ENCODE measurements at places on chromosomes 7 and 10.

DNA sequence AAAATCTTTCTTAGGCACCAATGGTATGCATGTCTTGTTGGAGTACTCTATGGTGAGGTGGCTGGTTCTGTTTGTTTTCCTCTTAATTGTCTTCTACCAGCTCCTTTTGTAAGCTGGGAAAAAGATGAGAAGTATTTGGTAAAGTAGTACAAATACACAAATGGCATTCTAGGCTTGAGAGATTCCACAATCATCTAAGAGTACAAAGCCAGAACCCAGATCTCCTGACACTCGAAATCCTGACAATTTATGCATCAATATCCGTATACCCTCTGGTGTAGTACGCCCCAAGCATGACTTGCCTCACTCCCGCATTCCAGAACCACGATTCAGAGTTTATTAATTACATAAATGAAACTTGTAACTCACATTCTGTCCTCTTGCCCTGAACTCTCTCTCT lies 43.5 kb downstream of the CDCA7L start:
- DNase-seq, result no peak

DNA sequence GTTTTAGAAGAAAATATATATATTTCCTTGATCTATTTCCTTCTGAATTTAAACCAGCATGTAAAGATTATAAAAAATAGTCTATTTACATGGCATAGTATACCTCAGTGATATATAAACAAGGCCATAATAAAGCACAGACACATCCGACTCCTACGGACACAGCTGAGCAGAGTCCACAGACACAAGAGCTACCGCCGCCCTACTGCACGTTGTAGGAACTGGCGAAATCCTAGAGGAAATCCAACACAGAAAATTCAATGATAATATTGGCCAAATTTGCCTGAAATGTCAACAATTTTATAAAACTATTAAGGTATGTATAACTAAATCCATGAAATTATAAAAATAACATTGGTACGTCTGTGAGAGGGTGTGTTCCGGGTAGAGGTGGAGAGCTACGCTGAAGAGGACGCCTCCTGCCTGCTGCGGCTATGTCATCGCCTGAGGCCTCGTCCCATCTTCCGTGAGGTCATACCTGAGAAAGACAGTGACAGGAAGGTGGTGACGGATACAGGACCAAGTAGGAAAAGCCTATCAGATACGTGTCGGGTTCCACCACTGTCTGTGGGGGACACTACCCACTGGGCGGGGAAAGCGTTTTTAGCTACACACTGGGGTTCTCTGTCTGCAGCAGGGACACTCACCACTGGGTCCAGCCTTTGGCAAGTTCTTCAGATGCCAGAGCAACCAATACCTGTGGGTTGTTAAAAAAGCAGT lies 29.3 kb upstream of the NCAPG2 start:
- no peak for DNase-seq

DNA sequence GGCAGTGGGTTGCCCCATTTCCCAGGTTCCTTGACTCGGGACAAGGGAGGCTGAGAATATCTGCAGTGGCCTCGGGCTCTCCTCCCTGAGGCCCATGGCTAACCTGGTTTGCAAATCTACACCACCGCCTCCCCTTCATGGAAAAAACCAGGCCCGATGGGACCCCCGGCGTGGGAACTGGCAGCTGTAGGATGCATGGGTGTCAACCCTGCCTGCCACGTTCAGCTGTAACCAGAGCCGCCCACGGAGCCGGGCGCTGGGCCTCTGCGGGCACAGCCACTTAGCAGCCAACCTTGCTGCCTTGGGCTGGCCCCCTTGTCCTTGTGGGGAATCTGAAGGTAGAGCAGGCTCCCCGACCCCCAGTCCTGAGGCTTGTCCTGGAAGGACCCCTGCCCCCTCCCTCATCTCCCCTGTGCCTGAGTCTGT lies 1.6 kb downstream of the PWWP2B start:
- no peak for DNase-seq

GRCh38 chr10:88168171-88169036 lies 305.0 kb downstream of the PTEN start:
- DNase-seq, result no peak

DNA sequence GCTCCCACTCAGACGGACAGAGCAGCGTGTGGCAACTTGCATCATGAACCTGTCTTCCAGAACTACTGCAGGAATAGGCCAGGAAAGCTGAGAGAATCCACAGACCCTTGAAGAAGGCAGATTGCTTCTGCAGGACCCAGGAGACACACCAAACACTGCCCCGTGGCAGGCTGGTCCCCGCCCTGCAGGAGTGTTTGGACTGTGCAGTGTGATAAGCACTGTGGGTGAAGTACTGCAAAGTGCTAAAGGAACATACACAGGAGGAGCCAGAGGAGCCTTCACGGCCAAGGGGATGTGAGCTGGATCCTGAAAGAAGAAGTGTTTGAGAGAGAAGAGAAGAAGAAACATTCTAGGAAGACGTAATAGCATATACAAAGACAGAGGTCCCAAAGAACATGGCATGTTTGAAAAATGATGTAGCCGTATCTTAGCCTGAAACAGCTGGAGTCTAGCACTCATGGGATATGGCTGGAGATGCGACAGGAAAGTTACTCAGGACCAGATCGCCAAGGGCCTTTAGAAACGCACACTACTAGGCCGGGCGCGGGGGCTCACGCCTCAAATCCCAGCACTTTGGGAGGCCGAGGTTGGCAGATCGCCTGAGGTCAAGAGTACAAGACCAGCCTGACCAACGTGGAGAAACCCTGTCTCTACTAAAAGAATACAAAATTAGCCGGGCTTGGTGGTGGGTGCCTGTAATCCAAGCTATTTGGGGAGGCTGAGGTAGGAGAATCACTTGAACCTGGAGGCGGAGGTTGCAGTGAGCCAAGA lies 96.9 kb upstream of the RHEB start:
- no peak for DNase-seq

DNA sequence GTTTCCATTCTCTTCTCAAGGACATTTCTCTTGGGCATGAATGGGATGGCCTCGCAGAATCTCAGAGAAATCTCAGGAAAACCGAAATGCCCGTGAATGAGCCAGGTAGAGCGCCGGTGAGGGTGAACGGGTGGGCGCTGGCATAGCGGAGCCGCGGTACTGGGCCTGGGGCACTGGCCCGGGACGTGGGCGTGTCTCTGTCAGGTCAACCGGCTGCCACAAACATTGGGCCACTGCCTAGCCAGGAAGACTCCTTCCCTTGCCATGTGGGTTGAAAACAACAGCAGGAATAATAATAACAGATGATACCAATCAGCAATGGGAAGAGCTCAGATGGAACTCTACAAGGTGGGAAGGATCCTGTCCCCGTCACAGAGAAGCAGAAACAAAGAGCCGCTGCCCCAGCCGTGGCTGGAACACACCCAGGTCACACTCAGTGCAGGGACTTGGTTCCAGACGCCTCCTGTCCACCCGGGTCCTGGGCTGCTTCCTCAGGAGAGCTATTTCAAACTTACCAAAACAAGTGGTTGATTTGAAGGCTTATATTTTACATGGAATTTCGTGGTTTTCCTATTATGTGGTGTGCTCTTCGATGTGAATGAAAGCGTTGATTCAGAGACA lies 51.1 kb upstream of the EBF3 start:
- DNase-seq, result no peak

DNA sequence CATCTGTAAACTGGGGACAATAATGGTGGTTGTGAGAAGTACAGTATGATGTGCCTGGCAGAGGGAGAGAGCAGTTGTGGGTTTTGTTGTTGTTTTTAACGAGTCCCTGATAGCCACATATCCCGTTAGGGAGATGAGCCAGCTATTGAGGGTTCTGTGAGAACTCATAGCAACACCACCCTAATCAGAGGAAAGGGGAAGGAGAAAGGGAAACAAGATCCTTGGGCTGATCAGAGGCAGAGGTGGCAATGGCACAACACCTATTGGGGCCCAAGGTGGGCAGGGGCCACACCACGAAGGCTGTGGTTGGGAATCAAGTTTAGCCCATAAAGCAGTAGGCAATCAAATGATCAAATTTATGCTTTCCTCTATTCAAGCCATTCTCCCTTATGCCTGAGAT lies 1.7 kb upstream of the MRPS24 start:
- no peak for DNase-seq

DNA sequence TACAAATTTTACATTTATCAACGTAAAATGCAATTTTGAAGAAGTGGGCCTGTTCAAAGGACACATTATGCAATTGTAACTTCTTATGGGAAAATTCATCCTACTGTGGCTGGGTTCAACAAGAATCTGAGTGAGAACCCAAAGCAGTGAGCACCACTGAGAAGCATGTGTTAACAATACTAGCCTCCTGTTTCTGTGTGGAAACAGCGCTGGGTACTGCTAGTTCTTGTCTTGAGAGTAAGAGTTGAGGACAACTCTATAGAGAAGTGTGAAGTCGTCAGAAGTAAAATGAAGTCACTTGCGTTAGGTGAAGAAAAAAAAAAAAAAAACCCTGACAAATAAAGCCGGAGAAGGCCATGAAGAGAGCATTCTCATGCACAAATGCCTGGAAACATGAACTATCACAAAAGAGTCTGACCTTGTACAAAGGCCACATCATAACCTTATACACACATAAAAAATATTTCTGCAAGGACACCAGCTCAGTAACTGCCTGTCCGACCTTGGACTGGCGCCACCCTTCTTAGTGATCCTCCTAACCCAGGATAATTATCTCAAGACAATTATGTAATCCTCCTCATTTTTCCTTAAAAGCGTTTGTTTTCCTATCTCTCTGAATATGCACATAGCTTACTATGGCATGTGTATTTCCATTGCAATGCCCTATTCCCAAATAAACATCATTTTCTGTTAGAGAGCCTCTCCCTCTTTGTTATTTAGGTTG lies 554.9 kb downstream of the HTR7 start:
- no peak for DNase-seq

GRCh38 chr7:100380196-100380595 lies 6.9 kb downstream of the PILRA start:
- DNase-seq, result no peak

GRCh38 chr7:95725205-95725604 lies 47.1 kb upstream of the DYNC1I1 start:
- peak; percentile 63 for DNase-seq

- DNase-seq, result peak; percentile 1
Observed at GRCh38 chr10:72753760-72754231, 61.9 kb downstream of the MCU start.

DNA sequence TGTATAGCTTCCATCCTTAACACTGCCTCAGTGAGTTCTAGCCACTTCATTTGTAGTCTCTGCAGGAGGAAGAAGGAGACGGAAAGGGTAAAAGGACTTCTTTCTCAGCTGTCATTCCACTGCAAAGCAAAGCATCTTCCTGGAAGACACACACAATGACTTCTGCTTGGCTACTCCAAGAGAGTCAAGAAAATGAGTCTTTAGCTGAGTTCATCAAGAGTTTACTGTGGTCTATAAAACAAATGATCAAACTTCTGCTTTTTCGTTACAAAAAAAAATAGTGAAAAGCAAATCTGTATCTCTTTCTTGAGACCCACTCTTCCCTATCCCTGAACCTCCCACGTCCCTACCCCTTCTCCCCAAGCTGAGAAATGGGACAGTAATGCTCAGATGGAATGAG lies 205.0 kb upstream of the AHR start:
- no peak for DNase-seq
